Testis (tissue), 5 donors: ENCODE measurements at places on chromosomes 7 and 10. TPM values are rescaled to one million over a fixed set of nuclear protein-coding genes. Genes with fewer than 3 reads are reported as not detected.

Gene MKX
- 1.7 TPM for total RNA-seq

Gene HMX3
- total RNA-seq, result 0.25 TPM

Gene TSPAN12
- total RNA-seq, result 6.3 TPM

Gene ANKRD1
- total RNA-seq, result not detected

Gene PHKG1
- 1.5 TPM for total RNA-seq

Gene STOX1
- total RNA-seq, result 3.8 TPM

Gene LRGUK
- 9.4 TPM for total RNA-seq

Gene CHN2
- total RNA-seq, result 27.4 TPM

Gene TRIM74
- total RNA-seq, result 3.3 TPM

Gene CPA1
- 3.0 TPM for total RNA-seq

Gene CALML3
- 0.19 TPM for total RNA-seq

Gene NKX6-2
- 8.9 TPM for total RNA-seq

Gene PPP1R17
- total RNA-seq, result 1.7 TPM

Gene RASSF4
- 68.1 TPM for total RNA-seq

Gene SAP25
- total RNA-seq, result 29.9 TPM

Gene BMPER
- 2.4 TPM for total RNA-seq

Gene CHAT
- 1.7 TPM for total RNA-seq

Gene ACTA2
- total RNA-seq, result 527 TPM

Gene PNLIPRP3
- not detected for total RNA-seq

Gene STEAP4
- 27.1 TPM for total RNA-seq

Gene SPDYE2
- 15.6 TPM for total RNA-seq

Gene IQUB
- 34.6 TPM for total RNA-seq

Gene TMEM229A
- 58.8 TPM for total RNA-seq

Gene NACAD
- total RNA-seq, result 12.0 TPM

Gene NUTM2B
- total RNA-seq, result 4.8 TPM

Gene ACSM6
- total RNA-seq, result not detected

Gene CALCR
- total RNA-seq, result 0.31 TPM

Gene ZNF488
- total RNA-seq, result 2.7 TPM

Gene HDAC9
- total RNA-seq, result 35.4 TPM

Gene TPK1
- 10.9 TPM for total RNA-seq

Gene MYPN
- 1.5 TPM for total RNA-seq

Gene ANKRD30A
- 32.1 TPM for total RNA-seq

Gene ZNF117
- total RNA-seq, result 43.5 TPM

Gene CASTOR2
- total RNA-seq, result 38.2 TPM

Gene PSD
- 22.0 TPM for total RNA-seq

Gene LIPM
- total RNA-seq, result not detected

Gene RPEL1
- total RNA-seq, result not detected

Gene TMEM236
- 0.43 TPM for total RNA-seq

Gene ALOX5
- 18.5 TPM for total RNA-seq

Gene MBL2
- 0.12 TPM for total RNA-seq

Gene PAOX
- total RNA-seq, result 24.8 TPM

Gene FGL2
- 2.0 TPM for total RNA-seq

Gene RELN
- total RNA-seq, result 3.8 TPM

Gene PRSS2
- total RNA-seq, result not detected

Gene NEUROG3
- total RNA-seq, result not detected

Gene KIAA1217
- total RNA-seq, result 134 TPM
